Breast epithelium (tissue), 4 donors: ENCODE measurements at places on chromosomes 6 and 20. TPM values are rescaled to one million over a fixed set of nuclear protein-coding genes. Genes with fewer than 3 reads are reported as not detected.

The SMOC2 gene
- total RNA-seq, result 63.6 TPM

The CCN5 gene
- total RNA-seq, result 16.1 TPM

DNA sequence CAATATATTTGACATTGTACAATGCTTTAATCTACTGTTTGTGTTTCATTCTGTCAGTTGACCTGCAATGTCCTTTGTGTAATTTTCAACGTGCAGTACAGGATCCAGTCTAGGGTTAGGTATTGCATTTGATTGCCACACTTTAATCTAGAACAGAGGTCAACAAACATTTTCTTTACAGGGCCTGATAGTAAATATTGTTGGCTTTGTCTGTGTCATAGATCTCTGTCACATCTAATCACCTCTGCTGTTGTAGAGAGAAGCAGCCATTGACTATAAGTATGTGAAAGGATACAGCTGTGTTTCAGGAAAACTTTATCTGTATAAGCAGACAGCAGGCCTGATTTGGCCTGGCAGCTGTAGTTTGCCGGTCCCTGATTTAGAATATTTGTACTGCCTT lies 39.3 kb downstream of the ATRN start:
- no peak for DNase-seq

DNA sequence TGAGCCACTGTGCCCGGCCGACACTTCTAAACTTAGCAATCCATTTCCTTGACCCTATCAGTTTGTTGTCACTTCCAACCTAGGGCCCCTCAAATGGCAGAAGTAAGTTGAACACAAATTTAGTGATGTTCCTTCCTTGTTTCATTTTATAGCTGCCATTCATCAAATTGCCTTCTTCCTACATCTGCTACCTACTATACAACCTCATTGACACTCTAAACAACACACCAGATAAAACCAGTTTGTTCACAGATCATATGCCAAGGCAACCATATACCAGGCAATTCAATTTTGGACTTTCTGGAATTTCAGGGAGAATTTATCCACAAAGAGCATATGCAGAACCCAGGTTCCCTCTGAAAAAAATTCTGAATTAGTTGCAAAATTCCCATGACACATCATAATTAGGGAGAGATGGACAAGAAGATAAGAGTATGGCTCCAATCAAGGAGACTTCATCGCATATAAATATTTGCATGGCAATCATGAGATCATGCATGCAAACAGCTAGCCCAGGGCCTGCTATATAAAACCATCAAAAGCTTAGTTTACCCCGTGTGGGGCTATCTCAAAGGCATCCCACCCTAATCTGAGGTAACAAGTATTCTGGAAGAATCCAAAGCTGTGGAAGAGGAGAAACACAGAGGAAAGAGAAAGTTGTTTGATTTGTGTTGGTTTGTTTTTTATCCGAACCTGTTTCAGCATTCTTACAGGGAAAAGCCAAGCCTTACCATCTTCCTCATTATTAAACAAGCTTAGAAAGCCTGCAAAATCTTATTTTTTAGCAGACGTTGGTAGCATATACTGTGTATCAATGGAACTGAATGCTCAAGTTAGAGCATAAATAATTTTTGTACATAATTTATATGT lies 132.8 kb upstream of the TNFAIP3 start:
- no peak for DNase-seq

DNA sequence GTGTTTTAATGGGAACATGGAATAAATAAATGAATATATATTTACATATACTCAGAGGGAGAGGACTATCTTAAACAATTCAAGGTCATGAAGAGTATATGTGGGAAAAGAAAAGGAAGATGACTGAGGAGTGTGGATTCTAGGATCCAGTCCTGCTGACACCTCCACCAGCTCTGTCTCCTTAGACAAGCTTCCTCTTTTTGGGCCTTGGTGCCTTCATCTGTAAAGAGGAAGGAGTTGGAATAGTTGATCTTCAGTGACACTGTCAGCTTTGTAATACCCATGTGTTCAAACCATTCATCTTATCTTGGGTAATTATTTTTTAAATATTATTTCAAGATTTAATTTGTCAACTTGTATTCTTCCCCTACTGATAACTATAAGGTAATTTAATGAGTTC lies 338.0 kb downstream of the ADGRB3 start:
- DNase-seq, result no peak

DNA sequence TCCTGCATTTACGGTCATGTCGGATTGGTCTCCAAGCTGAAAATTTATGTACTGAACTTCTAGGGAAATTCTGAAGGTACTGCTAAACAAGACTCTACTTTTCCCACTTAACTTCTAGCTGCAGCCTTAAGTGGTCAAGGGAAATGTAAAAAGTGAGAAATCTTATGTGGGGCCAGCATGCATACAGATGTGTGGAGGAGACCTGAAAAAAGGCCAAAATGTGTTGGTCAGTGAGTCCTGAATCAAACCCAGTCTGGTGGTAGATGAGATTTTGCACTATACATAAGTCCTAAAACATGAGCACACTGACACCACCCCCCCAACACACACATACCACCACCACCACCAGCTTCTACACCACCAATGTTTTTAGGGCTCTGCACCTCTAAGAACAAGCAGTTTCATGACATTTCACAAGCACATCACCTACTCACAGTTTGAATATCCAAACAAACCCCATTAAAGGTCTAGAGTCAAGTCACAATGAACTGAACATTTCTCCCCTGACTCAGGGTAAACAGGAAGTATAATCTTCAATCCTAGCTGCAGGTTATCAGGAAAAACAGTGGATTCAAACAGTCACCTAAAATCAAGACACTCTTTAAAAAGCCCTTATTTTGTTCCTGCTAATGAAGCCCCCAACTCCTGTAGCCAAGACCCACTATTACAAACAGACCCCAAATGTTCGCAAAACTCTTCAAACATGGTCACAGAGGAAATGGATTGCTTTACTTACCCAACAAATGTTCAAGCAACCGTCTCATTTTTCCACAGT lies 1.6 kb downstream of the ZMYND8 start:
- DNase-seq, result no peak
